ENCODE measurements at places on chromosomes 4 and X.

DNA sequence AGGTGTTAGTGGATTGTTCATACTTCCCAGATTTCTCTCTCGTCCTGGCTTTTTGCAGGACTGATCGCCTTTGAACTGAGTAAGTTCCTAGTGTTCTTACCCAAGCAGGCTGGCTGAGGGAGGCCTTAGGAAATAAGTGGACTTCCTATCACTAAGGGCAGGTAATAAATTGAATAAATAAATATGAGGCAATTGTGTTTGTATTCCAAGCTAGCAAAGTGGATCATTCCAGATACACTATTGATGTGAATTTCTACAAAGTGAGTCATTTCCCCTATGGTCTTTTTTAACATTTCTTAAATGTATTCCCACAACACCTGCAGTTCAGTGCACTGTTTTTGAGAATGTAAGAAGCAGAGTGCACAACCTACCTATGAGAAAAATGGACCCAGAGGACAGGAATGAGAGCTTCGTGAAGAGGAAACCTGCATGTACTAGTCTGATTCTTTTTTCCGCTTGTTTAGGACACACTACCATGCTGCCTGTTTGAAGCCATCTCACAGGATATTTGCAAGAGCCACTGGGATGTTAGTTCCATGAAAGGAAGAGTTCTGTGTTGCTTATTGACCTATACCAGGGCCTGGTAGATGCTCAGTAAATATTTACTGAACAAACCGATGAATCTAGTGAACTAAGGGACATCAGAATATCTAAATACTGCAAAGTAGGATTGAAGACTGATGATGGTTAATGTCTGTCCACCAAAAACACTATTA is 29.0 kb upstream of the SMAD1 start:
- no peak for DNase-seq

- DNase-seq = no peak
Observed at GRCh38 chr4:14247767-14248166, 620.2 kb upstream of the BOD1L1 start.

- no peak for DNase-seq
Observed at GRCh38 chrX:53155512-53156206, 61.7 kb downstream of the KANTR start.

DNA sequence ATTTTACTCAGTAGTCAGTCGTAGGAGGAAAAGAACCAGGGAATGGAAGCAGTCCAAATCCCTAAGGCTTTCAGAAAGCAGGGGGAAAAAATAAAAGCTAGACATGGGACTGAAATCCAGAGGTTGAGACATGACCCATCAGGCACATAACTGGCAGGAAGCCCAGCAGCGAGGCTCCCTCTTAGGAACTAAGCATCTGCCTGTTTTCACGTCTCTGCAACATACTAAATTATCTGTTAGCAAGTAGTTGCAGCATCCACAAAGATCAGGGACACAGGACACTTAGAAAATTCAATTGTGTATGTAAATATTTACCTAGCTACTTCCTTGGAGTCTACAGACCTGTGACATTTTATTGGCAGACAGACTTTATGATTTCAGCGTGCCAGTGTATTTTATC is 118.0 kb upstream of the EDNRA start:
- no peak for DNase-seq

DNA sequence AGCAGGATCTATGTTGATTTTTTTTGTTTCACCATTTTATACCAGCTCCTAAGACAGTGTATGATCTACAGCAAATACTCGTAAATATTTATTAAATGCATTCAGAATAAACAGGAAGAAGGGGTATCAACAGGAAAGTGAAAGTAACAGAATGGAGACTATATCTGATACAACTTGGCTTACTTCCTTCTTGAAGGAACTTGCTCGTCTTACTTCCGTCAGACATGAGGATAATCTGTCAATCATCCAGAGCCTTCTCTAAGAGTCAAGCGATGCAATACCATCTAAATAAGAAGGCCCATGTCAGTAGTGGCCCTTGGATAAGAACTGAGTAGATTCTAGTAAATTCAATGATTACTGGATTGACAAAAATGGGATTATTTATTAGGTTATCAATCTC is 84.2 kb downstream of the CAMK2D start:
- DNase-seq = no peak

DNA sequence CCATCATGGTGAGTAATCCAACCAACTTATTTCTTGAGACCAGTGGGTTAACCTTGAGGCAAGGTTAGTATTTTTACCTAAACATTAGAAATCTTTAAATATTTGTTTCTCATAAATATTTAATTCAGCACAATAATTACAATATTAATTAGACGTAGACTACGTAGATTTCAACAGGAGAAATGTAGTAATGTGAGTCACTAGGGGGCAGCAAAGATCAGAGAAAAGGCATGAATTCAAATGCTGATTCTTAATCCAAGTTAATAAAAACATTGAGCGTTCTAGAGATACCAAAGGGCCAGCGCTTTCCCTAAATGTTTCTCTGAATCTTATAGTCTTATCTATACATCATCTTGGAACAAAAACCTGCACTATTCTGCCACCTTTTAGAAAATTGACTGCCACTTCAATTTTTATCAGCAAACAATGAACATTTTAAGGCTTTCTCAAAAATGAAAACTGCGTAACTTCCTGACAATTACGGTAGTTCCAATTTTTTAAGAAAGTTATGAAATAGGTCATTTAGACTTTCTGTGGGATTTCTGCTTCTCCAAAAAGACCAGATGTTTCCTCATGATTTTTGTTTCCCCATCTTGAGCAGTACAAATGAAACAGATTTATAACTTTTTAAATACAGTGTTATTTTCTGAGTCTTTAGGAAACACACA is 180.7 kb downstream of the GASK1B start:
- no peak for DNase-seq

DNA sequence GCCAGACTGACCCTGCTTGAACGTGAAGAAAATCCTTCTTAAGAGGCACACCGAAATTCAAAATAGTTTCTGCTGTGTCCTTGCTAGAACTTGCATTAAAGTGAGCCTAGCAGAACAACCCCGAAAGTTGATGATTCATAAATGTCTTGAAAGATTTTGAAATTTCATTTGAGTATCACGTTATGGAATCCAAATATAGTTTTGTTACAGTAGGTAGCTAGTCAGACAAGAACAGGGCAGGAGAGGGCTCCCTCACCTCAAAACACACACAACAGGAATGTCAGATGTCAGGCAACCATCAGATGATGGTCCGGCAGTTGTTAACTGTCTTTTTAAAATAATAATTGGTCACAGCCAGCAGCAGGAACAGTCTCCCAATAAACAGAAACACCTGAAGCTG is 259.6 kb upstream of the GNPDA2 start:
- no peak for DNase-seq

DNA sequence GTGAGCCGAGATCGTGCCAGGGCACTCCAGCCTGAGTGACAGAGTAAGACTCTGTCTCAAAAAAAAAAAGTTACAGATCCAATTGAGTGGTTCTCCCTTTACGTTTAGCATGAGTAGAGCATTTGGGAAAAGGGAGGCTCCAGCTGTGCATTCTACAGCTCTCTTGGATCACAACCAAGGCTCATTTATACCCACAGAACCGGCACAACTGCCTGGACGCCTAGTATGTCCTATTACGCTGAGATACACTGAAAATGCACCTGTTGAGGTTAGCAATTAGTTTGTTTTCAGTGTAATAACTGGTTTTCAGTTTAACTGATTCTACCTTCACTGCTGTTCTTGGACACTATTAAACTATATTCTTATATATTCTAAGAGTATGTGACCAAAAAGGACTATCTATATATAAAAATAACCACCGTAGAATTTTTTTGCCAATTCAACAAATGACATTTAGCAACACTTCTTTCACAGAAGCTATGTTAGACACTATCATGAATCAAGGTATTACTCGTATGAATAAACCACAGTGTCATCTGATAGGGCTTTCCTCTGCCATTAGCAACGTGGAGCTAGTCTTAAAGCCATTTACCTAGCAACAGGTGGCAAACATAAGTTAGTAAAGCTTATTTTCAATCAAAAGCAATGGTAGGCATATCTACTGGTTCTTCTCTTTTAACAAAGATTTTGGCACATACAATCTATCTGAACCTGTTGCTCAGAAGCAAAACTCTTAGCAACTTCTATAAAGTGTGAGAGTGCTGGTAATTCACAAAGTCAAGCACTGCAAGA is 3.6 kb downstream of the OTUD4 start:
- DNase-seq = peak; percentile 48

DNA sequence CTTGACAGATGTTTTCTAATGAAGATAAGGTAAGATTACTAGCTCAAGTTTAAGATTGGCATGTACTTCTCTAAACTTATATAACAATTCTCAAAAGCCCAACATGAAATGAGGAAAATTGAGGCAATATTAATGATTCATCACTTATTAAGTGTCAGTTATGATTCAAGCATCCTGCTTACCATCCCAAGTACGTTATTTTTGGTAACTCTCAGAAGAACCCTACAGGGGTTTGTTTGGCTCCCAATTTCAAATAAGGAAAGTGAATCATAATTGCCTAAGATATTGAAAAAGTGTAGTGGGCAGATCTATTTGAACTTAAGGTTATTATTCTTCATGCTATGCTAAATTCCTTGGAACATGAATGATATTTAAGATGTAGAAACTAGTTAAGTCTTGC is 387.9 kb upstream of the TENM3 start:
- no peak for DNase-seq

- no peak for DNase-seq
Observed at GRCh38 chrX:132900633-132901293, 57.7 kb downstream of the HS6ST2 start.

DNA sequence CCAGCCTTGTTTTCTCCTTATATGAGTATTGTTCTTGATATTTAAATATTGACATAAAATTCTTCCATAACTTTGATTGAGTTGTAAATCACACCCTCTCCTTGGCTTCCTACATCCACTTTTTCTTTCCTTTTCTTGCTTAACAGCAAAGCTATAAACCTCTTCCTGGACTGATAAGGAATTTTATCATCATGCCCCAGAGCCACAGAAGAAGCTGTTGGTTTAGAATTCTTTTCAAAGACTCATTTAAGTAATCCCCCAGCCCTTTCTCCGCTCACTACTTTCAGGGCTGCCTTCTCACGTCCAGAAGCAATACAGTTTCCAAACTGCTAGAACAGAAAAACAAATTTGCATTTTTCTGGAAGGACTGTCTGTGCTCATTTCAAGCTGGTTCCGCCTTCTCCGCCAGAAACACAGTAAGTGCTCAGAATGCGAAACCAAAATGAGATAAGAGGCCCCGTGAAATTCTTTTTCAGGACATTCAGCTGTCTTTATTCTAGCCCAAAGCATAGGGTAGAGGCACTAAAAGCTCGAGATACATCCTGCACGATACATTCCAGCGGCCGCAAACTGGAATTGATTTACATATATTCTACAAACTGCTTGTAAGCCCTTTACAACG is 849 bp downstream of the MID1 start:
- no peak for DNase-seq

DNA sequence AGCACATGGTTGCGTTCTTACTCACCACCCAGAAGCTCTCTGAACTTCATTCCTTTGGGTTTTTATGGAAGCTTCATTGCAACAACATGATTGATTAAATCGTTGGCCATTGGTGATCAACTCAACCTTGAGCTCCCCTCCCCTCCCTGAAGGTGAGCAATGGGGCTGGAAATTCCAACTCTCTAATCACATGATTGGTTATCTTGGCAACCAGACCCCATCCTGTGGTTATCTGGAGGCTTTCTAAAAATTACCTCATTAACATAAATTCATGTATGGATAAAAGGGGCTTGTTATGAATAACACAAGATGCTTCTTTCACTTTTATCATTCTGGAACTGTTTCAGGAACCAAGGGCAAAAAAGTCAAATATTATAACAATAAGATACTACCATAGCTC is 34.6 kb upstream of the NMU start:
- no peak for DNase-seq

DNA sequence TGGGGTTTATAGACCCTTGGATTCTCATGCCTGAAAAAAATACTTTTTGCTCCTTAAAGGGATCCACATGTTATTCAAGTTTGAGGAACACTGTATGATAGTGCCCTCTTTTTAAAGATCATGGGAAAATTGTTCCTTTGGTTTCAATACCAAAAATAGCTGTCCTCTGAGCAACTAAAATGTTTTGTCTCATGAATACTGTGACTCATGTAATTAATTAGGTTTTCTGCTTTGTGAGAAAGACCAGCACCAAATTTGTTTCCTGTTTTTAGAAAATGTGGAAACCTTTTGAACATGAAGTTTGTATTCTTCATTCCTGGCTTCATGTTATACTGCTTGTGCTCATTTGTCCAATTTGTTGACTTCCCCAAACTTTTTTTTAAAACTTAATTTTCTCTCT is 127.6 kb upstream of the SH3RF1 start:
- DNase-seq = no peak

DNA sequence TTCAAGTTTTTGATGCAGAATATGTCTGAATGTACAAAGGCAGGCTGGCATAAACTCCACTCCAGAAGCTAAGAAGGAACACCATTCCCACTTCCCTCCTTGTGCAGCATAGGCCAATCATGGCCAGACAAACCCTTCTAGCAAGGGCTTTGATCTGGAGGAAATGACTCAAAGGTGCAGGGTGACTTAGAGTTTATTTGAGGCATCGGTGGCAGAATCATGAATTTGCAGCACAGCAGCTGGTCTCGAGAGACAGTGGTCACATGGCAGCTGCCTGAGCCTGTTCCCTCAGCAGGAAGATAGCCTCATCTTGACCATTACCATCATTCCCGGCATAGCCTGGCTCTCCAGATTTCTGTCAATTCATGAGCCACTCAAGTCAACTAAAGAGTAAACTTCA is 154.5 kb downstream of the ATP10D start:
- no peak for DNase-seq

GRCh38 chrX:118049713-118050112 is 66.9 kb downstream of the KLHL13 start:
- no peak for DNase-seq

- no peak for DNase-seq
Observed at GRCh38 chrX:154598656-154599055, 13.7 kb downstream of the CTAG1A start.

DNA sequence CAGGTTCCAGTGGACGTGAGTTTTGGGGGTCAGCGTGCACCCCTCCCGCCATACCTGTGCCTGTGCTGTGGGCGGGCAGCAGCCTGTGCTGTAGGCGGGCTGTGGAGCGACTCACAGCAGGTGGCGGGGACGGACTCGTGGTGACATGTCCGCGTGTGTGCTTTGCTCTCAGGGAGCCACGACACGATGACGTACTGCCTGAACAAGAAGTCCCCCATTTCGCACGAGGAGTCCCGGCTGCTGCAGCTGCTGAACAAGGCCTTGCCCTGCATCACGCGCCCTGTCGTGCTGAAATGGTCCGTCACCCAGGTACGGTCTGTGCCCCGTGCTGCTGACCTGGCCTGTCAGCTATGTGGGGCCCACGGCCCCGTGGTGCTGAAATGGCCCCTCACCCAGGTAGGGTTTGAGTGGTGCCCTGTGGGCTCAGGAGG is 7.4 kb downstream of the PLCXD1 start:
- DNase-seq = no peak

- DNase-seq = no peak
Observed at GRCh38 chr4:29151584-29151983, 1568.6 kb upstream of the PCDH7 start.

All from CD4-positive, alpha-beta T cell treated with Interleukin-1 beta for 1 hour (primary cell).